ENCODE measurements at places on chromosomes 11 and 22.

GRCh38 chr11:107951155-107951554 is 22.9 kb downstream of the RAB39A start:
- no peak for DNase-seq

DNA sequence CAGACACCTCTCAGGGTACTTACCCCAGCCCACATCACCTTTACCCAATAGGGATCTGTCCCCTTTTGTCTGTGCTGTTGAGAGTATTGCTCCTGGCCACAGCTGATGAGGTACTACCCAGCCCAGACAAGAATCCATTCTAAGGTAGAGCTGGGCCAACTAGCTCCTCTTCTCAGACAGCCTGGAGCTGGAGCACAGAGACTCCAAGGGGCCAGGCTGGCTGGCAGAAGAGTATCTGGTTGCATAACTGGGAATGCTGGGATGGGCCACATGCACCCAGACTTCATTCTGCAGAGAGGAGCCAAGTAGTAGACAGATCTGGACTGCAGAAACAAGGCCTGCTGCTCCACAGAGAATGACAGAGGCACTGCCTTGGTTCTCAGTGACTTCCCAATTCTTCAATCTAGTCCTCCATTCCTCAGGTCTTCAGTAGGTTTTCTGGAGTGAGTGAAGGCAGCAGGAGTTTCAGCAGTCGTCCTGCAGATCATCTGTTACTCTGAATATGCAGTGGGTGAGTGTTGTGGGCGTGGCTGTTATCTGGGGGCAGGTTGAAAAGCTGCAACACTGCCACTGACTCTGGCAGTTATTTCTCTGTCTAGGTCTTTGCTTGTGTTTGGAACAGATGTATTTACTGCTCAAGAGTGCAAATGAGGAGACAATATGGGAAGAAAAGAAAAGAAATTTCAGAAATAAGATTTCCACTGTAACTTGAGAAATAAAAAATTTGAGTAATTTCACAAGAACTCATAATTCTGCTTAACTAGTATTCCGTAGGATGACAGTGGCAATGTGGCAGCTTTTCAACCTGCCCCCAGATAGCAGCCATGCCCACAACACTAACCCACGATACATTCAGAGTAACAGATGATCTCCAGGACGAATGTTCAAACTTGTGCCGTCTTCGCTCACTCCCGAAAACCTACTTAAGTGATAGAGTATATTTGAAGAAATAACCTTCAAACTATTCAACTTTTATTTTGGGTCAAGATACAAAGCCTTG is 34.9 kb downstream of the MAPK1 start:
- DNase-seq, result no peak

GRCh38 chr11:35529971-35530495 is 4.6 kb upstream of the PAMR1 start:
- no peak for DNase-seq

GRCh38 chr11:28384418-28384817 is 276.2 kb downstream of the METTL15 start:
- DNase-seq, result no peak

DNA sequence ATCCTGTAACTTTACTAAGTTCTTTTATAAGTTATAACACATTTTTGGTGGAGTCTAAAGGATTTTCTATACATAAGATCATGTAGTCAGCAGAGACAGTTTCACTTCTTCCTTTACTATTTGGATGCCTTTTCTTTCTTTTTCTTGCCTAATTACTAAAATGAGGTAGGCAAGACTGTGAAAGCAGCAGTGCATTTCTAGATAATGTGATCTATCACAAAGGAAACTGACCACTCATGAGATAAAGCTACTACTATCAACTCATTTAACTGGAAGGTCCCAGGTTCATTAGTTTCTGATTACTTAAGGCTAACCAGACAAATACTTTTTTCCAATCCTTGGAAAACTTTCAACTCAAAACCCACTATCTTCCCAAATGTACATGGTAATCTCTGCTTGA is 196.2 kb upstream of the E2F8 start:
- DNase-seq, result no peak

GRCh38 chr11:88115828-88116755 is 59.2 kb downstream of the RAB38 start:
- DNase-seq, result no peak

GRCh38 chr11:29484548-29484947 is 532.3 kb downstream of the KCNA4 start:
- DNase-seq, result no peak

GRCh38 chr11:12455938-12456337 is 78.6 kb downstream of the PARVA start:
- no peak for DNase-seq

DNA sequence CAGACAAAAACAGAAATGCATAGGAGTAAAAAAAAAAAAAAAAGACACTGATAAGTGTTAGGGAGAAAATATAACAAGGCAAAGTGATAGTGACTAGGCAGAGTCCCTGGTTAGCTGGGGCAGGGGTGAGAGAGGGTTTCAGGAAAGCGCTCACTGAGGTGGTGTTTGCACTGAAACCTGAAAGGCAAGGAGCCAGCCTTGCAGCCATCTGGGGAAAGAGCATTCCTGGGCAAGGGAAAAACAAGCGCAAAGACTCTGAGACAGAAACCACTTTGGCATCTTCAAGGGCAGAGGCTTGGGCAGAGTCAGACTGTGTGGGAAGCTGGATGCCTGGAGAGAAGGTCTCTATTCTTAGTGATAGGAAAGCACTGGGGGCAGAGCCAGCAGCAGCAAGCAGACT is 14.5 kb downstream of the CLMP start:
- DNase-seq, result no peak

DNA sequence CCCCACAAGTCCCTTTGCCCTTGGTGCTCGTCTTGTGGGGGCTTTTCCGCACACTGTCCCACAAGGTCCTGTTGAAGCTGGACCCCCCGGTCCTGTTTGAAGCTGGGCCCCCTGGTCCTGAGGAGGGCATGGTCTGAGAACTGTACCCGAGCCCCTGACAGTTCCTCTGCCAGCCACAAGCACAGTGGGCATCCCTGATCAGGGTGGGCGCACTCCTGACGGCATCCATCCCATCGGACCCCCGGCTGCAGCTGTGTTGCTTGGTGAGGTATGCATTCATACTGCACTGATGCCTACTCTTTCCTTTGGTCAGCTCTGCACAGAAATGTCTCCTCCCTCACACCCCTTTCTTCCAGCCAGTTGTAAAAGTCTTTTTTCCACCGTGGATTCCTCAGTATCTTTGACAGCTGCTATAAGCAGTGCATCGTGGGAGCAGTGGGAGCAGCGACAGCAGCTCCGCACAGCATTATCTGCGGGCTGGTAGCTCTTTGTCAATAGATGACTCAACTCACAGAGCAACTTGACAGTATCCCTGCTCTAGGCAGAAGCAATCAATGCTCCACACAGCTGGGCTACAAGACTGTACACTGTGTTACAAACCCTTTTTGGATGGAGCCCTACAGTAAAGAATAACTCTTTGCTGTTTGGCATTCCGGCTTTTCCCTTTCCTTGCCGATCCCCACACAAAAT is 1030.8 kb upstream of the CCDC90B start:
- DNase-seq, result peak; percentile 14

DNA sequence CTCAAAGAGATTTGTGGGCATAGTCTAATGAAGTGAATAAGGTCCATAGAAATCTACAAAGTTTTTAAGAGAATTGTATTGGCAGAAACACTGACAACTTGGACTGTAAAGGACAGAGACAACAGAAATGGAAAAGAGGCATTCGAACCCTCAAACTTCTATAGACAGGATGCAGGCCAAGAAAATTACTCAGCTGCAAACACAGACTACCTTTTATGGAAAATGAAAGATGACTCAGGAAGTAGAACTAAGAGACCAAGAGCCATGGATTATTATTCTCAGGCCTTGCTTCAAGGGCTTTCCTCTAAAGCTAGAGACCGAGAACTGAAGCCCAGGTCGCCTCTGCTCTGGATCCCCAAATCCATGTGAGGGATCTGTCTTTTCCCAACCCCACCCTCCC is 3.8 kb upstream of the PELI3 start:
- DNase-seq, result peak; percentile 30

GRCh38 chr11:18615628-18616392 is 16.2 kb downstream of the MISFA start:
- DNase-seq, result no peak

Measured in HuH-7 (cell line).